ENCODE measurements at places on chromosomes 6 and 20.
A peak's percentile ranks its signal among the peaks of the same experiment; 100 is the strongest.

- no peak for DNase-seq
Observed at GRCh38 chr20:15162079-15162647, 824.8 kb upstream of the FLRT3 start.

GRCh38 chr6:150175586-150176151, 32.8 kb downstream of the PPP1R14C start:
- DNase-seq: no peak

- DNase-seq: peak; percentile 29
Observed at GRCh38 chr6:20211941-20212391, 303 bp downstream of the MBOAT1 start.

GRCh38 chr6:36297051-36297450, 27.2 kb downstream of the PNPLA1 start:
- DNase-seq: no peak

- no peak for DNase-seq
Observed at GRCh38 chr6:163415620-163416556, 1.4 kb downstream of the QKI start.

DNA sequence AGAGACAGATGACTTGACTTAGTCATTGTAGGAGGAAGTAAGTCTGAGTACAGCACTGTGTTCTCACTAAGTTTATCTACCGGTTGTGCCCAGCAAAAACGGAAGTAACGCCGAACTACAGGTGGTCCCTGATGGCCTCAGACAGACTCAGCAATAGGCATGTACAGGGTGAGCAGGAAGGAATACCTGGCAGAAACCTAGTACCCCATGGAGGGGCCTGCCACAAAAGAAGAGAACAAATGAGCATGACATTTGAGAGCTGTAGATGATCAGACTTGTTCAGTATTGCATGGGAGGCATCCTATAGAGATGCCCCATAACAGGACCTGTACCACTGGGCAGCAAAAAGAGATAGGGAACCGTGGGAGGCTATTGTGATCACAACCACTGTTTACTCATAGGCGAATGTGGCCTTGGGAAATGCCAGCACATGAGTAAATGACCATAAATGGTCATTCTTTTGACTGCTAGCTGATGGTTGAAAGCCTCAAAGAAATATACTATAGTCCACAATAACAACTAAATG, 106.4 kb upstream of the TAB2 start:
- peak; percentile 80 for DNase-seq

DNA sequence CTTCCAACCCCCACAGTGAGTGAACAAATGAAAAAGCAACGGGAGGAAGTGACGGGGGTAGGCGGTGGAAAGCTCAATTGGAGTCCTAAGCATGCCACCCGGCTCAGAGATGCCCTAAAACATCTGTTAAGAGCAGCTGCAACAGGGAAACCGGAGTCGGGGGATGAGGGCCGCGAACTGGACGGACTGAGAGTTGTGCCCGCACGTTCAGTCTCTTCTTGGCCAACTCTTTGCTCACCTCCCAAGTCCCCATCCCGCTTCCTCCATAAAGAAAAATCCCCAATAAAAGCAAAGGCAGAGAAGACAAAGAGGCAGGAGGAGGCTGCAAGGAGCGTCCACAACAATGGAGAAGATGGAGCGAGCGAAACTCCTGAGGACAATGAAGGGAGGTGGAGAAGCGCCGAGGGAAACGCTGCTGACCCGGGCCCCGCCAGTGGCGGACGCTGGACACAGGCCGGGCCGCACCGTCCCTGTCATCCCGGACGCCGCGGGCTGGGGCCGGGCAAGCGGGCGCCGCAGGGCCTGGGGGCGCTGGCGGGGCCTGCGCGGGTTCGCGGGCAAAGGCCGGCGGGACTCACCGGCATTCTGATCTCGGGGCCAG, 600 bp downstream of the SEC63 start:
- DNase-seq: peak; percentile 84

DNA sequence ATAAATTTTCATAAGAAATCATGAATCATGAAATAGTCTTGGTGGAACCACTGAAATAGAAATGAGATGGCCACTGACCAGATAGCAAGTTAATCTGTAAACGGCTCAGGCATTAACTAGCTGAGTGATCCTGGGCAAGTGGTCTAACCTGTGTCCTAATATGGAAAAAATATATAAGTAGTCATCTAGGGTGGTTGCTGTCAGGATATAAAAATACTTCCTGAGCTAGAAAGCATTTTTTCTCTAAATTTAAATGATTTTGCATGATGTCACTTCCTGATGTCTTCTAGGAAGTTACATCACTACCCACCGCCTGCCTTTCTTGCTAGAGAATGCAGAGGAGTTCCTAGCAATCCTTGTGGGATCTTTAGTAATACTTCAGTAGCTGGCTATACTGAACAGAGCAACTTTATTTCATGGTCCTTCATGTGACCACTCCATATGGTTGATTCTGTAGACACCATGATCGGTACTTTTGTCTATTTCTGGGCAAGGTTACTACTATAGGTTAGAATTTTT, 228.1 kb upstream of the CEP162 start:
- DNase-seq: no peak

DNA sequence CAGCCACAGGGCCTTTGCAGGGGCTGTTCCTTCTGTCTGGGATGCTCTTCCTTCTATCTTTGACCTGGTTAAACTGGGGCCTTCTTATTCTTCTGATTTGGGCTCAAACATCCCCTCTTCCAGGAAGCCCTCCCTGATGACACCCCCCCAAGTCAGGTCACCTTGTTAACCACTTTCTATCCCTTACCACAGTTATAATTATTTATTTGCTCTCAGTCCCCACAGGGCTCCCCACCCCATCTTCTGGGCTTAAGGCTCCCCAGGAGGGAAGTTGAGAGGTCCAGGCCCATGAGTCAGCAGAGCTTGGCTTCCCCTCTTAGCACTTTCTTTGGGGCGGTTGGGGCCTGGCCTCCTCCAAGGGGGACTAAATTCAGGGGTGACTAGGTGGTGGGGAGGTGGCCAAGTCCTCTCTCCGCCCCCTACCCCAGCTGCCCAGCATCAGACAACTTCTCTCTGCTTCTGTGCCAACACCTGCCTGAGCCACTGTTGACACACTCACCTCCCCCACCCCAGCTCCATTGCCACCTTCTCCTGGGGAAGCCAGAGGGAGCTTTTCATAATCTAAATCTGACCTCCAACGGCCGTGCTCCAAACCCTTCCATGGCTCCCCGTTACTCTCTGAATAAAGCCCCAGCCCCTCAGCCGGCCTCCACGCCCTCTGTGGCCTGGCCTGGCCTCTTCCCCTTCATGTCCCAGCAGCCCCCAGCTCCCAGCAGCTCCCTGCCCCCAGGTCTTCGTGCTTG, 70.0 kb downstream of the CEBPB start:
- peak; percentile 70 for DNase-seq

DNA sequence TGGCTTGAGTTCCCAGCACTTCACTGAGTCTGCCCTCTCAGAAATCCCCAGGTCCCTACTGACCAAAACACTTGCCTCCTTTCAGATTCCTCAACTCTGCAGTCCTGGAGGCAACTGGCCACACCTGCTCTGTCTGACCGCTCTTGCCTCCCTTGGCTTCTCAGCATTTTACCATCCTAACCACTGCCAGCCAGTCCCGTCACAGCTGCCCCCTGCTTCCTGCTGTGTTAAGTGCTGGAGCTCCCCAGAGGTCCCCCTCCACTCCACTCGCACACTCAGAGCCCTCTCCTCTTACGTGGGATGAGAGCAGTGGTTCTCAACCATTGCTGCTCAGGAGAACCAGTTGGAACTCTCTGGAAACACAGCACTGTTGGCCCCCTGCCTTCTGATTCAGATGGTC, 20.5 kb downstream of the ADAT2 start:
- no peak for DNase-seq

GRCh38 chr6:89084954-89085353, 4.4 kb downstream of the PNRC1 start:
- no peak for DNase-seq

- peak; percentile 85 for DNase-seq
Observed at GRCh38 chr6:106163446-106163965, 77.4 kb downstream of the PRDM1 start.

- no peak for DNase-seq
Observed at GRCh38 chr20:3452690-3453089, 18.1 kb upstream of the ATRN start.

GRCh38 chr6:41726876-41727275, 8.5 kb downstream of the TFEB start:
- DNase-seq: no peak

- DNase-seq: peak; percentile 19
Observed at GRCh38 chr6:26439151-26440125, 866 bp upstream of the BTN3A3 start.

DNA sequence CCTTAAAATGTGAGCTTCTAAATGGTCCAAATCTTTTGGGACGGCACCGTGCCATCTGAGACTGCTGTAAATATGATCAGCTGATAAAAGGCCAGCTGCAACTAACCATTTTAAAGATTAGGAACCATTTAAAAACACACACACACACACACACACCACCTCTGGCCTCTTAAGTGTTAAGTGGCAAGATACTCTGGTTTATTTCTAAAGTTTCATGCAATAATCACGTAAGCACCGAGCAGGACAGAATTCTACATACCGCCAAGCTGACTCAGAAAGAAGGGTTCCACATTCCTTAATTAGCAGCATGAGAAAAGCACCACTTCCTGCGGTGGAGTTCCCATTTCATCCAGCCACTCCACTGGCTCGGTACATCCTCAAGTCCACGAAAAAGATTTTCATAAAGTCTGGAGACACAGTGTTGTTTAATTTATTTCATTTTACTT, 17.8 kb upstream of the ZNF217 start:
- DNase-seq: no peak

DNA sequence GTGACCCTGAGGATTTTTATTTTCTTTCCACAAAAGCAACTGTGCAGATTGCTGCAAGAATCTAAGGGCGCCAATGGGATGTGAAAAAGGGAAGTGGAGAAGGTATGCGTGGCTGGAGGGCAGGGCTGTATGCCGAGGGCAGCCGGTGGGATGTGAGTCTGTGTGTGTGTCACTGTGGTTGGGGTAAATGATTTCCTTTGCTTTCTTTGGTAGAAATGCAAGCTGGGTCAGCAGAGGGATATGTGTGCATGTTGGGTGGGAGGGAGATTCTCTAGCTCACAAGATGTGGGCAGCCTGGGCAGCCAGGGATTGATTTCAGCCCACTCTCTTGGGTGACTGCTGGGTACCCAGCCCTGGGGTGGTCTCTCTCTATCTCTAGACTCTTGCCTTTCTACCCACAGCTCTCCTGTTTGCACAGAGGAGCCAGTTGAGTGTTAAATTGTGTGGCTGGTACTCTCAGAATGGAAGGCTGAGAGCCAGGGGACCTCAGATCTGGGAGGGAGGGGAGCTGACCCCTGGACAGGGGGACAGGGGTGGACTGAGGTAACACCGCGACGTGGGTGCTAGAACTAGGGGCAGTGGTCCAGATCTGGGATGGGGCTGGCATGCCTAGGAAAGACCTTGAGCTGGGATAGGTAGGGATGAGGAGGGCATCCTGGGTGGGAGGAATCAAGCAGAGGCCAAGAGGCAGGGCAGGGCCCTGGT, 136.8 kb upstream of the RNF24 start:
- peak; percentile 67 for DNase-seq

- no peak for DNase-seq
Observed at GRCh38 chr20:15986690-15987089, 586.6 kb downstream of the KIF16B start.

DNA sequence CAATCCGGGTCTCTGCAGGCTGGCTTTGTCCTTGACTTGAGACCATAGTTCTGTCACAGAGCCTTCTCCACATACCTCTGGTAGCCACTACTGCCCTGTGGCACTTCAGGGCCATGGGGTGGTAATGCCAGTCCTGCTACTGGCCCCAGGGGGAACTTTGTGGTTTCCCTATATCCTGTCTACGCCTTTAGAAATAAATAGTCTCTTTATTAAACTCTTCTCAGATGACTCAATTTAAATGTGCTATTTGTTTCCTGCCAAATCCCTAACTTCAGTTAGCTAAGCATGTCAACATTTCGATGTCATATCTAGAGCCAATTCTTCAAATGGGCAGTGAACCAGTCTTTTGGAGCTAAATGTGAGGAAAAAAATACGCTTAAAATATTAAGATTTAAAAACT, 60.1 kb downstream of the SEL1L2 start:
- no peak for DNase-seq

DNA sequence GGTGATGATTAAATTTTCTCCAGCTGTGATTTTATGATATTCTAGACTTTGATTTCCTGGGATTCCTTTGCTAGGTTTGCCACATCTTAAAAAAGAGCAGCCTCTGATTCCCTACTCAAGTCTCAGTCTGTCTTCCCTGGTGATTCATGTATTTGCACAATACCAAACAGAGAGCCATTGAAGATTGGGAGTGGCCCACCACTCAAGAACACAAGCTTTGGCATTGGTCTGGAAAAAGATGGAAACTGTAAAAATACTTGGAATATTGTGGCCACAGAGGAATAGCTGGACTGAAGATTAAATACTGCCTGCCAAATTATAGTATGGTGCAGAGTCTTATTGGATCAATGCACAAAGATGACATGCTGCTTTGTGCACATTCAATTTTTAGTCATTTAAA, 32.9 kb downstream of the PTCHD4 start:
- DNase-seq: no peak

GRCh38 chr20:53609491-53610445, 16.1 kb upstream of the ZNF217 start:
- peak; percentile 77 for DNase-seq

DNA sequence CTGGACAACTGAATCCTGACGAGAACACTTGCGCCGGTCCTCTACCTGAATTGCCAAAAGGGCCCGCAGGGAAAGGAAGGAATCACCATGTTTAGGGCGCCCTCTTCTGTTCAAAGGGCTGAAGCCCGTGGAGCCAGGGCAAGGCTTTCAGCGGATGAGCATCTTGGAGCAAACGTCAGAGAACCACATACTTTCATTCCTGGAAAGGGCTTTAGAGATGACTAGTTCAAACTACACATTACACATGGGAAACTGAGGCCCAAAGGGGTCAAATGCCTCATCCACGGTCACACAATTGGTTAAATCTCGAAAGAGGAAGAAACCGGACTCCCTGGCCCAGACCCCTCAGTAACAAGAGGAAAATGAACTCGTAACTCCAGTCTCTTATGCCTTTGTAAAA, 11.5 kb upstream of the ZNF133 start:
- DNase-seq: peak; percentile 57

GRCh38 chr6:68086199-68086598, 548.9 kb upstream of the ADGRB3 start:
- no peak for DNase-seq

GRCh38 chr20:49432550-49432949, 49.9 kb downstream of the KCNB1 start:
- DNase-seq: no peak

GRCh38 chr6:156599978-156600590, 177.1 kb upstream of the ARID1B start:
- DNase-seq: no peak

All from AML-193 (cell line).